Activated T-helper 2 cell treated with anti-CD3 and anti-CD28 coated beads, Interferon-gamma antibody, Interleukin-2, Interleukin-4, amounts not matched to agents 10 μg/mL and 5 μg/mL and 100 μg/mL, durations not matched to agents 14 hours and 24 hours and 36 hours (primary cell): ENCODE measurements at places on chromosomes 16 and 17. TPM values are rescaled to one million over a fixed set of nuclear protein-coding genes. Genes with fewer than 3 reads are reported as not detected.
A peak's percentile ranks its signal among the peaks of the same experiment; 100 is the strongest.

The KCTD5 gene
- 65.5 and 68.5 TPM in 2 replicates for total RNA-seq

DNA sequence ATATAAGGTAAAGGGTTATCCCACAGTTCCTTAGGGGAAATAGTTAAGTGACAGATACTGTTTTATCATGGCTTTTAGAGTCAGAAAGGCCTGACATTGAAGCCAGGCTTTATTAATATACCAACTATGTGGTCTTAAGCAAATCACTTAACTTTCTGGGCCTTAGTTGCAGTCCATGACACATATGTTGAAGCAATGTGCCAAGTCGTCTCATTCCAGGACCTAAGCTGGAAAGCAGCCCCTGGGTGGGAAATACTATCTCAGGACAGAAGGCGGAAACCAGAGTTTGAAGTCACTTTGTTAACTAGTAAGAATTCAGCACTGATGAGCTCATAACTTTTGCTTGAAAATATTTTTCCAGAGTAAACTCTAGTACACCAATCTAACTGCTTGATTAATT lies 80.0 kb downstream of the USP32 start:
- DNase-seq = no peak
- H3K4me3 ChIP-seq = no peak overlapping the region
- peaks cover 3% of the 10 kb centered on the region for H3K36me3 ChIP-seq

DNA sequence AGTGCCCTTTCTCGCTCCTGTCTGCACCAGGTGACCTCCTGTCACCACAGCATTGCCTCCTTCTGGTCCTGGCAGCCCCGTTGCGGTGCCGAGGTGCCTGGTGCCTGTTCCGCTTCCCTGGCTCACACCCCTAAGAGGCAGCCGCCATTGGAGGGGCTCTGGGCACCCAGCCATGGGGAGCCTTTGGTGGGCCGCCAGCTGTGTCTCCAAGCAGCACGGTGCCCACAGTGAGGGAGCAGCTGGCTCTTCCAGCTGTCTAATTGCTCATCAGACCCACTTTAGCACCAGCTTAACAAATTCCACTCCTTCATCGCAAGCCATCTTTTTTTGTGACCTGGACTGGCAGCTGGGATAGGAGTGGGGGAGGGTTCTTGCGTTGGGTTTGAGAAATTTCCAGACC lies 276.1 kb downstream of the SNX29 start:
- no peaks in the 10 kb centered on the region for H3K4me1 ChIP-seq
- H3K4me3 ChIP-seq = no peak overlapping the region
- no peak for DNase-seq

DNA sequence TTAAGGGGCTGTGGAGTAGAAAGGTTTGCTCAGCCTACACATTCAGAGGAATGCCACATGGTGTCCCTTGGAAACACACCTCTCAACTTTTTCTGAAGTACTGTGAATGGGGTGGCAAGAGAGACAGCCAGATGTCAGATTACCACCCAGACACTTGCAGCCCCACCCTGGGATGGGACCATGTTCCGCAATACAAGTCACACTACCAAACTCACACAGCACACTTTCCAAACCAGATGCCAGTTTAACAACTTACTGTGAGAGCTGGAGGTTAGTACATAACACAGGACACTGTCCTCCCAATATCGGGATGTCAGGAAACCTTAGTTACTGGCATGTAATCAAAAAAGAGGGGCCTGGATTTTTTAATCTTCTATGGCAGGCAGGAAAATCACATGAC lies 7.9 kb downstream of the USP7 start:
- no peaks in the 10 kb centered on the region for H3K27me3 ChIP-seq
- no peak overlapping the region for H3K27ac ChIP-seq
- no peak for DNase-seq
- H3K36me3 ChIP-seq = no peaks in the 10 kb centered on the region

DNA sequence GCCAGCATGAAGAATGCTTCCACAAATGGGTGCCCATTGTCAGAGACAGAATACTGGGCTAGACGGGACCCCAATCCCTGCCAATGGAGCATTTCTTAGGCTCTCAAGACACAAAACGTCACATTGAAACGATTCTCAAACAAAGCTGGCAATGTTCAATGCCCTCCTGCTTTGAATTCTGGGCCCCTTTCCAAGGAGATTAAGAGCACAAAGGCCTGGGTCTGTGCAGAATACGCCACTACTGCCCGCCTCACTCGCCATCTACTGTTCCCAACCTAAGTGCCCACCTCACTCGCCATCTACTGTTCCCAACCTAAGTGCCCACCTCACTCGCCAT lies 9.7 kb downstream of the CFAP20 start:
- no peaks in the 10 kb centered on the region for H3K27me3 ChIP-seq
- no peak for DNase-seq
- H3K27ac ChIP-seq = no peak overlapping the region
- no peak overlapping the region for H3K4me3 ChIP-seq
- H3K4me1 ChIP-seq = peaks cover 27% of the 10 kb centered on the region
- H3K36me3 ChIP-seq = peaks cover 27% of the 10 kb centered on the region

The MYO15A gene
- 0.64 and 0.80 TPM in 2 replicates for total RNA-seq

DNA sequence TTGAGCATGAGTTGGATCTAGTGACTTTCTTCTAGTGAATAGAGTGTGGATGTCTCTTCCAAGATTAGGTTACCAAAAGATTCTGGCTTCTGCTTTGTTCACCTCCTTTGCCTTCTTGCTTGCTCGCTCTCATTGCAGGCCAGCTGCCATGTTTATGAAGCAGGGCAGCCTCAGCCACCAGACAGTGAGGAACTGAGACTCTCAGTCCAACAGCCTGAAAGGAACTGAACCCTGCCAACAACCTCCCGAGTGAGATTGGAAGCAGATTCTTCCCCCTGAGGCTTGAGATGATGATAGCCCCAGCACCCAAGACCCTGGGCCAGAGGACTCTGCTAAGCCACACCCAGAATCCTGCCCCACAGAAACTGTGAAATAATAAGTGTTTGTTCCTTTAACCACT lies 48.4 kb downstream of the NOG start:
- peaks cover 17% of the 10 kb centered on the region for H3K27me3 ChIP-seq
- H3K36me3 ChIP-seq = no peaks in the 10 kb centered on the region
- H3K4me1 ChIP-seq = no peaks in the 10 kb centered on the region
- no peak overlapping the region for H3K4me3 ChIP-seq
- no peak for DNase-seq
- no peak overlapping the region for H3K27ac ChIP-seq

DNA sequence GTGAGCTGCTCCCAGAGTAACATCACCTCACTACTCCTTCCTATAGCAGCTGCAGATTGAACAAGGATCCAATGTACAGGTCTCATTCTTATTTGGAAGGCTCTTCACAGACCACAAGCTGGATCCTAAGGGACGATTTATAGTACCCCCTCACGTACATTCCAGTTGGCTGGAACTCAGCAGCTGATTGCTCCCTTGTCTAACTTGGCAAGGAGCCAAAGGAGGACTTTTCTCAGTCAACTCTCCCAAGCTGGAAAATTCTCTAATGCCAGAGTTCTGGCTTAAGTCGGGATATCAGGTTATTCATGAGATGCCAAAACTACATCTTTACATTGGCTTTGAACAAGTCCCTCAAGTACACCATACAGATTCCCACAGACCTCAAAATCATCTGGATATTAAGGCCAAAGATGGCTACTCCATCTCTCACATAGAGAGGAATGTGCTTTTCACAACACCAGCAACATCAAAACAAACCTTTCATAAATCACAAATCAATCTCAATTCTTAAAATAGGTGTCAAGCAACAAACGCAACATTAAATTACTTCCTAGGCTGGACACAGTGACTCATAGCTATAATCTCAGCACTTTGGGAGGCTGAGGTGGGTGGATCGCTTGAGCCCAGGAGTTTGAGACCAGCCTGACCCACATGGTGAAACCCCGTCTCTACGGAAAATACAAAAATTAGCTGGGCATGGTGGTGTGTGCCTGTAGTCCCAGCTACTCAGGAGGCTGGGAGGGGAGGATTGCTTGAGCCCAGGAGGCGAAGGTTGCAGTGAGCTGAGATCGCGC lies 39.3 kb downstream of the SMG6 start:
- no peaks in the 10 kb centered on the region for H3K27me3 ChIP-seq
- peak overlapping the region; percentile 81 for H3K4me3 ChIP-seq
- H3K36me3 ChIP-seq = peaks cover 39% of the 10 kb centered on the region

- H3K36me3 ChIP-seq = no peaks in the 10 kb centered on the region
- peaks cover 8% of the 10 kb centered on the region for H3K27me3 ChIP-seq
- no peak overlapping the region for H3K27ac ChIP-seq
- peaks cover 4% of the 10 kb centered on the region for H3K4me1 ChIP-seq
- no peak overlapping the region for H3K4me3 ChIP-seq
- no peak for DNase-seq
Observed at GRCh38 chr16:48433116-48433849, 48.1 kb upstream of the SIAH1 start.

- H3K27ac ChIP-seq = no peak overlapping the region
- H3K4me1 ChIP-seq = peaks cover 7% of the 10 kb centered on the region
- H3K4me3 ChIP-seq = no peak overlapping the region
- peaks cover 20% of the 10 kb centered on the region for H3K27me3 ChIP-seq
Observed at GRCh38 chr16:31695667-31696066, 168.0 kb downstream of the AHSP start.

DNA sequence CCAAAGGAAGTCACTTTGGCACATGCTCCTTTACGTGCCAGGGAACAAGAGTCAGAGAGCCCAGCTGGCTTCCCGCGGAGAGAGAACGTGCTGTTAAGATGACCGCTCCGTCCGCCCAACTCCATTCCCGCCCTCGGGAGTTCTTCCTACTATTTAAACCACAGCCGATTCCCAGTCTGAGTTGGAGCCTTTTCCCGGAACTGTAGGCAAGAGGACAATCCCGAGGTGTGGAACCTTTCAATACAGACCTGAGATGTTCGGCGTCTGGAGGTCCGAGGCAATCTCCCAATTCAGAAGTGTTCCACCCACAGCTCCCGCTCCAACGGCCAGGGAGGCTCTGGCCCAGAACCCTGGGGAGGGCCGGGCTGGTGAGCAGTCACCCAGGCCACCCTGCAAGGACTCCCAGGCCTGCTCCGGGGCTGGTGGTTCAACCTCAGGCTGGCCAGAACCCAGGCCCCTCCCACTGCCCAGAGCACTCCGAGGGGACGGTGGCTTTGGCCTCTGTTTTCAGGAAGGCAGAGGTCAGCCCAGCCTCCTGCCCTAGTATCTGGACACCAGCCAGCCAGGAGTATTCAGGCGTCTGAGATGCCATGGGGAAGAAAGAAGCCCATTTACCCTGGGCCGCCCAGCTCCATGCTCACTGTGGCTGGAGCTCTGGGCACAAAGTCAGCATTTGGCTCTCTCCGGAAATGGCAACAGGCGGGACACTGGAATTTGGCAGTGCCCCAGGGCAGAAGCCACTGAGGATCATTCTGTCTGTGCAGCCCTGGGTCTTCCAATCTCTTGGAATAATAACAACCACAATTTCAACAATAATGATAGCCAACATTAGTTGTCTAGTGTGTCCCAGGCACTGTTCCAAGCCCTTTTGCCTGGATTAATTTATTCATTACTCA lies 21.4 kb downstream of the EMP2 start:
- H3K36me3 ChIP-seq = no peaks in the 10 kb centered on the region
- DNase-seq = no peak
- no peak overlapping the region for H3K27ac ChIP-seq
- H3K4me1 ChIP-seq = peaks cover 1% of the 10 kb centered on the region
- H3K27me3 ChIP-seq = peaks cover 7% of the 10 kb centered on the region

DNA sequence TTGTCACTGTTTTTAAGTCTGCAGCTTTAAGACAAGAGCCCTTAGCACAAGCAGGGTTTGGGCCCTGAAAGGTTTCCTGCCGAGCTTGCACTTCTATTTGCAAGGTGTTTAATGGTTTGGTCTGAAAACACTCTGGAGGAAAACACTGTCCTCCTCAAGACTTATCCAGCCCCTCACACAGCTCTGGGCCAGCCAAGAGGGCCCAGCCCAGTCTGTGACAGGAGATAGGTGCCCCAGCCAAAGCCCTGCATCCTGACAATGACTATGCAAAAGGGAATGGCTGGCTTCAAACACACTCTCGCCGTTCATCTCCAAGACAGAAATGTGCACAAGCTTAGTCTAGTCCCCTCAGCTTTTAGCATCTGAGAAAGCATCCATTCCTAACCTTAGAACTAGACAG lies 26.9 kb downstream of the MPG start:
- H3K4me3 ChIP-seq = no peak overlapping the region
- peaks cover 27% of the 10 kb centered on the region for H3K36me3 ChIP-seq
- no peak overlapping the region for H3K27ac ChIP-seq
- H3K4me1 ChIP-seq = no peaks in the 10 kb centered on the region
- no peaks in the 10 kb centered on the region for H3K27me3 ChIP-seq

- no peaks in the 10 kb centered on the region for H3K4me1 ChIP-seq
- H3K36me3 ChIP-seq = no peaks in the 10 kb centered on the region
- peaks cover 21% of the 10 kb centered on the region for H3K27me3 ChIP-seq
Observed at GRCh38 chr17:49920030-49920769, 48.8 kb upstream of the DLX4 start.
